Neural crest cell (in vitro differentiated cells): ENCODE measurements at places on chromosomes 7 and 10.
A peak's percentile ranks its signal among the peaks of the same experiment; 100 is the strongest.

DNA sequence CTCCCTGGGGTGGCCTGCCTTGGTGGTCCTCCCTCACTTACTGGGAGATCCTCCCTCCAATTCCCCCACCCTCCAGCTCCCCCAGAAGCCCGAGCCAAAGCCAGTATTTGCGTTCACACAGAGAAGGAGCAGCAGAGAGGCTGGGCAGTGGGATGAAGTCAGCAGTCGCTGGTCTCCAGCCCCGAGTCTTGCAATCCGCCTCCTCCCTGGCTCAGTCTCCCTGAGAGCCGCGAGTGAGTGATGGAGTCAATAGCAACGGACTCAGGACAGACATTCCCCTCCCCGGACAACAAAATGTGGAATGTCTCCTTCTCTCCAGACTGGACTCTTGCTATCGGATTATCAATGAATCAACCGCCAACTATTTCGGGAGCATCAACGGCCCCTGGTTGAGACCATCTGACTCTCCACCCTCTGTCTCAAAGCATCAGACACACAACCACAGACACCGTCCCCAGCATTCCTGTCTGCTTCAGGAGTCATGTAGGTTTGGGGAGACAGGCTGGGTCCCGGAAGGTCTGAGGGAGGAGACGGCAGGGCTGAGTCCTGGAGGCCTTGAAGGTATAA is 178.4 kb downstream of the SH3PXD2A start:
- DNase-seq: no peak

GRCh38 chr7:158121441-158122045 is 466.1 kb downstream of the PTPRN2 start:
- DNase-seq: no peak

DNA sequence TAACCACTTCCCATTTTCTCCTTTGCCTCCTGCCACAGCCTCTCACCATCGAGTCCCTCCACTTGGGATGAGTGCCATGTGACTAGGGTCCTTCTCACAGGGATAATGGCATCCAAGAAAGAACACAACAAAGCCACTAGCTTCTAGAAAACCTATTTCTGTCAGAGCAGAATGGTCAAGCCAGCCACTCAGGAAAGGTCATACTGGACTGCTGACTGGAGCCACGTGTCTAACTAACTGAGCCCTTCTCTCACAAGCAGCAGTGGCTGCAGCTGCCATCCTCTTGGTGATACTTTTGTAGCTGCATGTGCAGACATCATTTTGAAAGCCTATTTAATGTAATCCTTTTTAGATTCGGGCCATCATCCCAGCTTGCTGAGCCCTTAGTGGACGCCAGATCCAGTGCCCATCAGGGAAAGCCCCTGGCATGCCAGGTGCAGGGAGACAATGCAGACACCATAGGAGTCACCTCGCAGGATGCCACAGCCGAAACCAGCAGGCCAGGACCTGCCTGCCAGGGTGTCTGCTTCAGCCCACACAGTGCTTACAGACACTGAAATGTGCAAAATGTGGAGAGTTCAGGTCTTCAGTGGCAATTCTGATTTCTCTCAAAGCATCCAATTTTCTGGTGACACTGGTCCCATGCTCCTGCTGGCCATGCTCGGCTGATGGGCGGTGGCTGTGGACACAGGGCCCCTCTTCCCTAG is 98.3 kb upstream of the DDC start:
- no peak for DNase-seq

DNA sequence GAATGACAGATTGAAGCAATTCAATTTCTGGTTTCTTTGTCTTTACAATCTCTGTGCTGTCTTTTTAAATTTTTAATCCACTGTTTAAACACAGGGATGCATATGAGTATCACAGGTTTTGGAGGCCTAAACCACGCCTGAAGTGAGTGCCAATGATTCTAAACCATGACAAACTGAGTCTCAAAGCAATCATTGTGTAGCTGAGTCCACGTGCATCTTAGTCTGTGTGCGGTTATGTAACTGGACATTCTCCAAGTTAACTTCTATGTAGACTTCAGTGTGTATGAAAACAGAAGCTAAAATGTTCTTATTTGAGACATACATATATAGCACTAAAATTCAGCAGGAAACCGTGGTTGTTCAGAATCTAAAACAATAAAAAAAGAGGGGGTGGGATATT is 79.3 kb upstream of the ST8SIA6 start:
- no peak for DNase-seq

DNA sequence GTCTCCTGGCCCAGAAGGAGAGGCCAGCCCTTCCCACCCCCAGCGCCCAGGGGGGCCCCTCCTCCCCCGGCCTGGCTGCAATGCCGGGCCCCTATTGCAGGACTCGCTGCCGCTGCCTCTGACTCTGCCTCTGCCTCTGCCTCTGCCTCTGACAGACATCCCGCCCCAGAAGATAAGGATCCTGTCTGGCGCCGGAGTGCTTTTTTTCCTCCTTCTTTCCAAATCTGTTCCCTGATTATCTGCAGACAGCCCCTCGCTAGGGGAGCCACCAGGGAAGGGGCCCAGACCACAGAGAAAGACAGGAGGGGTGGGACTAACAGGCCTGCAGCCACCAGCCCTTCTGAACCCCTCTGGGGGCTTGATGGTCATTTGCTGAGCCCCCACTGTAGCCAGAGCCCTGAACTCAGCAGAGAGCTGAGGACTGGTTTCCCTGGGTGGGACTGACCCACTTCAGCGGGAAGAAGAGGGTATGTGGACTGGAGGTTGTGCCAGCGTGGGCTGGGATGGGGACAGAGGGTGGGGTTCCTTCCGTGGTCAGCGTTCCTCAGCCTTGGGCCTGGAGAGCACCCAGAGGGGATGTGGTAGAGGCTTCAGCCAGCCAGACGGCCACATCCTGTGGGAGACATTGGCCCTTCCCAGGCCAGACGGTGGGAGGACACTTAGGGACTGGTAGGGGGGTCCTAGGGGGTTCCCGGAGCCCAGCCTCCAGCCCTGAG is 22.8 kb downstream of the UNC5B start:
- no peak for DNase-seq

DNA sequence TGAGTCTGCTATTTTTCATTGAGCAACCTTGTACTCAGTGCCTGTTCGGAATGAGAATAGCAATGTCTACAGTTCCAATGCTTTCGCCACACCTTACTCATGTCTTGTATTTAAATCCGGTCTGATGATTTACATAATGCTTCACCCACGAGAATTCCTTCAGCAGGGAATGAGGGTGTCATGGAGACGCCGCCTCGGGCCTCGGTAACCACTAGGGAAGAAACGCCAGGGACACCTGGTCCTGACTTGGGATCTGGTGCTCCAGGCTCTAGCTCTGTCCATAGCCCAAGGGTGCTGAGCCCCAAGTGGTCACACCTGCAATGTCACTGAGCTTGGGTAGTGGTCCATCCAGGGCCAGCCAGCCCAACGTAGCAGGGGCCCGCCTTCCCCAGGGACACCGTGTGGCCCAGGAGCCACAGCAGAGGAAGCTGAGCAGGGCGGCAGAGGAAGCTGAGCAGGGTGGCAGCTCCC is 37.4 kb downstream of the PRKAG2 start:
- no peak for DNase-seq

DNA sequence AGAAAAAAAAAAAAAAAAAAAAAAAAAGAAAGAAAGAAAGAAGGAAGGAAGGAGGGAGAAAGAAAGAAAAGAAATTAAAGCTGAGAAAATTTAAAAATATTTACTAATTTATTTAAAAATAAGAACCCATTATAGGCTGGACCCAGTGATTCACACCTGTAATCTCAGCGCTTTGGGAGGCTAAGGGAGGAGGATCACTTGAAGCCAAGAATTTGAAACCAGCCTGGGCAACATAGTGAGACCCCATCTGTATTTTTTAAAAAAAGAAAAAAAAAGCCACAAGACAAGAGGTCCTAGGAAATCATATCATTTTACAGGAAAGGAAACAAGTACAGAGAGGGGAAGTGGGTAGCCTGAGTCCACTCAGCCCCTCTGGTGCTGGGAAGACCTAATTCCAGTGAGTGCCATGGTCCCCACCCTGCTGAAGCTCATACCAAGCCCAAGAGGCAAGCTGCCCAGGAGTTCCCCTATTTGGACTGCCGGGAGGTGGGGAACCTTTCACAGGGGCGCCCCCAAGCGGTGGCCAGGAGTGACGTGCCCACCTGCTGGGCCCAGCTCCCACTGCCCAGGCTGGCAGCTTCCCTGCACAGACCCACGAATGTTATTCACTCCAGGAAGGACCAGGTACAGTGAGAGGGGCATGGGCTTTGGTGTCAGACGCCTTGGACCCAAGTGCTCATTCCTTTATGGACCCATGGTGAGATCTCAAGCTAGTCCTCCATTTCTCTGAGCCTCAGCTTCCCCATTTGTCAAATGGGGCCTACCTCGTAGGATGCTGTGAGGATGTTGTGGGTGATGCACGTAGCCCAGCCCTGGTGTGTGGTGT is 133.6 kb downstream of the ZMIZ1 start:
- peak; percentile 47 for DNase-seq

- DNase-seq: peak; percentile 60
These were observed 600 bp downstream of the SIRT1 start for GRCh38 chr10:67884842-67885670.

DNA sequence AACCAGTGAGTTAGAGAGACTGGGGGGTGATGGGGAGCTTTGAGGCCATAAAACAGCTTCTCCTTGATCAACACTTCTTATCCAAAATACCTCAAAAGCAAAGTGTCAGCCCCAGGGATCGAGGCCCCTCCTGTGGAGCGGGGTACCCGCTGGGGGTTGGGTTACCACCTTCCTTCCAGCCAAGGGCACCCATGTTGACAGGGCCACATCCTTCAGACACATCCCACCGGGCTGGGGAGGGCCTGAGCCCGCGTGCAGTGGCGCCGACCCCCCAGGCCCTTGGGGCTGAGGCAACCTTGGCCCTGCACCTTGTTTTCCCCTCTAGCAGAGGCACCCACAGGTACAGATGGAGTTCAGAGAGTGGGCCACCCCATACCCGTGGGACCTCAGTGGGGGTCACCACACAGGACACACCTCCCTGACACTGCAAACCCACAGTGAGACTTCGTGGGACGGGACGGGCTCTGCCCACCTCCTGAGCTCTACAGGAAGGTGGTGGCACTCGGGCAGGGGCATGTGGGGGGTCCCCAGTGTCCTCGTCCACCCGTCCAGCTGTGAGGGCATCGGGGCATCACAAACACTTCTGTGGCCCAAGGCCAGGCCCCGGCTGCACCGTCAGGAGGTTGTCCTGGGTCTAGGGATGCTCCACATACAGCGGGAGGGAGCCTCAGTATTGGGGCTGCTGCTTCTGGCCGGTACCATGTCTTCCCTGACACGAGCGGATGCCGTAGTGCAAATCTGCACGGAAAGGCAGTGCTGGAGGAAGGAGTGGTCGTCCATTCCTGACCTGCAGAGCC is 10.7 kb downstream of the DPYSL4 start:
- DNase-seq: no peak

- DNase-seq: no peak
These were observed 46.9 kb upstream of the GPAM start for GRCh38 chr10:112230325-112230988.

DNA sequence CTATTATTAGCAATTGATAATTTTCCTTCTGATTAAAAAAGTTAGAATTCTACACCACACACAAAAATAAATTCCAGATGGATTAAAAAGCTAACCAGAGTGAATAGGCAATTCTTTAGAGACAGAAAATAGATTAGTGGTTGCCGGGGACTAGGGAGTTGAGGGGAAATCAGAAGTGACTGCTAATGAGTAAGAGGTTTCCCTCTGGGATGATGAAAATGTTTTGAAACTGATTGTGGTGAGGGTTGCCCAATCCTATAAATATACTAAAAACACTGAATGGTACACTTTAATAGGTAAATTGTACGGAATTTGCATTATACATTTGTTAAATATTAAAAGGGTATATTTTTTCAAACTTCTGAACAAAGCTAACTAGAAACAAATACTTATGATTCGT is 214.9 kb downstream of the GPAM start:
- no peak for DNase-seq

- DNase-seq: no peak
These were observed 265.0 kb upstream of the TCERG1L start for GRCh38 chr10:131576341-131577177.

DNA sequence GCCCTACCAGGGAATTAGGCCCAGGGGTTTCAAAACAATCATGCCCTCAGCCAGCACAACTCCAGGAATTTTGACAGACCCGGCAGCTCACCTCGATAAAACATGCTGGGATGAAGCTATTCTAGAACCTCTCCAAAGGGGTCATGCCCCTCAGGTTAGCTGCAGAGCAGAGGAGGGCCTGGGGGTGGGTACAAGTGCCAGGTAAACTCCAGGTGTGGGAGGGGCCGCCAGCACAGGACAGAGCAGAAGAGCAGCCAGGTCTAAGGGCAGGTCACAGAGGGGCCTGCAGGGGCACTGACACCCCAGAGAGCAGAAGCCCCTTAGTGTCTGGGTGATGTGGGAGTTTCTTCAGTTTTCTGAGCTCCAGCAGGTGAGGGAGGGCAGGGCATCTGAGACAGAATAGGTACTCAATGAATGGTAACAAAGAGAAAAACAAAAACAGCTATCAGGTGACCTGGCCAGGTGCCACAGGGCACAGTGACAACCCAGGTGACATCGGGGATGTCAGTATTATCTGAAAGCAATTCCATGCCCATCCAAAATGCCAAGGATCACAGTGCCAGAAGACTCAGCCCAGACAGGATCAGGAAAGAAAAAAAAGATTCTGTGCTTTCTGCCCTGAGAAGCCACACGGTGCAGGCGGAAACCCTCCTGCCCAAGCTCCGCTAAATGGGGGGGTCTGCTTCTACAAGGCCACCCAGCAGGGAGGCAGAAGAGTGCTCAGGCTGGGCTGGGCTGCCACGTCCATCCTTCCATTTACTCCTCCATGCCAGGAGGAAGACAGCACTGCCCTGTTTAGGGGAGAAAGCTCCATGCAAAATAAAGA is 104.5 kb downstream of the TNS3 start:
- no peak for DNase-seq

GRCh38 chr10:71383972-71384687 is 12.6 kb upstream of the CDH23 start:
- DNase-seq: peak; percentile 84

GRCh38 chr7:75690121-75690523 is 48.6 kb downstream of the HIP1 start:
- DNase-seq: no peak

- DNase-seq: no peak
These were observed 99.6 kb upstream of the NPS start for GRCh38 chr10:127449490-127449889.

DNA sequence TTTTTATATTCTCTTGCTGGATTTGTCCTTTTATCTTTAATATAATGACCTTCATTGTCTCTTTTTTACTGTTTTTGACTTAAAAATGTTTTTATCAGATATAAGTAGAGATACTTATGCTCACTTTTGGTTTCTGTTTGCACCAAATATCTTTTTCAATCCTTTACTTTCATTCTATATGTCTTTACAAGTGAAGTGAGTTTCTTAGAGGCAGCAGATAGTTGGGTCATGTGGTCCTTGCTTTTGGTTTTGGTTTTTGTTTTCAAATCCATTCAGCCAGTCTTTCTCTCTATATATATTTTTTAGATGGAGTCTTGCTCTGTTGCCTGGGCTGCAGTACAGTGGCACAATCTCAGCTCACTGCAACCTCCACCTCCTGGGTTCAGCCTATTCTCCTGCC is 932.4 kb upstream of the LRRTM3 start:
- no peak for DNase-seq

GRCh38 chr10:51269821-51270220 is 195.5 kb downstream of the PRKG1 start:
- no peak for DNase-seq
